ENCODE measurements at places on chromosomes 3 and 15.
A peak's percentile ranks its signal among the peaks of the same experiment; 100 is the strongest.

DNA sequence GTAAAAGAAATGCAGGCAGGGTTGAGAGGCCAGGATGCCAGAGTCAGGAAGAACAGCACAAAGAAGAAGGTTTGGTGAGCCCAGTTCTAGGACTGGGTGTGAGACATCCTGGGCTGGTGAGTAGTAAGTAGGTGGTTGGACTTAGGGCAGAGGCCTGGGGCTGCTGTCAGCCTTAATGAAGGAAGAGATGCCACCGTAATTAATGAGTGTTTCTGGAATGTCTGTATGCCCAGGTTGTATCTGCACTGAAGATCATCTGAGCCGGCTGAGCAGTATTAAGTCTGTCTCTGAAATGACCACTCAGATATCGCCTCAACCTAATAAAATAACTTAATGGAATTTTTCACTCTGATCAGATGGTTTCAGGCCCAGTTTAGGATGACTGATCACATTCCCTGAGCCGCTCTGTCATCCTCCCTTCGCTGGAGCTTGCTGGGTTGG lies 532.9 kb upstream of the IL12A start:
- DNase-seq = no peak

DNA sequence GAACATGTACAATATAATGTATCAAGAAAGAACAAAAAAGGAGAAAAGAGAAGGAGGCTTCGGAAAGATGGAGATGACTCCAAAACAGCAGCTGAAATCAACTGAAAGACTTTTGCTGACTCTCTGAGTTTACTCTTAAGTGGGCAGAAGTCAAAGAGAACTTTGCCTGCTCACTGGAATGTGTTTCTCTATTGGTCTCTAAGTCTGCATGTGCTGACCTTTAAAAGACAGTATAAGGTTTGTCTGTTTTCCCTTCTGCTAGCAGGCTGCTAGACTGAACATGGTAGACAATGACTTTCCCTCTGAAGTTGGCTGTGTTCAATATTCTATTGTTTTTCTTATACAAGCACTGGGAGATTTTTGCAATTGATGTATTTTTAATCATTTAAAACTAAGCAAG lies 7.2 kb upstream of the MAP4 start:
- no peak for DNase-seq

GRCh38 chr15:68770216-68770615 lies 50.5 kb downstream of the ANP32A start:
- DNase-seq = no peak

DNA sequence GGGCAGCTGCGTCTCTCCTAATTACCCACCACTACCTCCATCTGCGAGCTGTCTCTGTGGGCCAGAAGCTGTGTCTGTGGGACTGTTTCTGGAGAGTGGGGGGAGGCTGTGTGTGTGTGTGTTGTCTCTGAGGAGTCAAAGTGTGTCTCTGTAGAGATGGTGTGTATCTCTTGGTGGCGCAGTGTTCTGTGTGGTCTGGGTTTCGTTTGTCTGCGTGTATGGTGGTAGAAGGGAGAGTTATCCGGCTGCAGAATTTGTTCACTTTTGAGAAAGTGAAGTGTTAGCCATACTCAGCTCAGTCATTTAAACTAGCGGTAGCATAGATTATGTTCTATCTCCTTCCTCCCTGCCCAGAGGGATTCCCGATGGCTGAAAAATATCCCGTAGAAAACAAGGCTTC lies 2.2 kb downstream of the MYRIP start:
- no peak for DNase-seq

DNA sequence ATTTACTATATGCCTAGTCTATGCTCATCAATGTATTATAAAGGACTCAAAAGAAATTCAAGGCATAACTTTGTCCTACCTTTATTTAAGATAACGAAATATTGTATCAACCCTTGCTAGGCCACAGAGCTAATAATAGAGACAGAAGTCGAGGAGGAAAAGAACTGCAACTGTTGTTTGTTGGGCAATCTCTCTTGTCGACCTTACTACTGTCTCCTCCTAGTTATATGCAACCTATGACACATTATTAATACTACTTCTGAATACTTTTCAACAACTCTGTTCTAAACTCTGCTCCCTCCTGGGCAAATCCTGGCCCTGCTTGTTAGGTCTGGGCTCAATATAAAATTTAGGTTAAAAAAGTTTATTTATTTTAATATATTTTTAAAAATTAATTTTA lies 24.6 kb downstream of the SPPL2A start:
- no peak for DNase-seq

DNA sequence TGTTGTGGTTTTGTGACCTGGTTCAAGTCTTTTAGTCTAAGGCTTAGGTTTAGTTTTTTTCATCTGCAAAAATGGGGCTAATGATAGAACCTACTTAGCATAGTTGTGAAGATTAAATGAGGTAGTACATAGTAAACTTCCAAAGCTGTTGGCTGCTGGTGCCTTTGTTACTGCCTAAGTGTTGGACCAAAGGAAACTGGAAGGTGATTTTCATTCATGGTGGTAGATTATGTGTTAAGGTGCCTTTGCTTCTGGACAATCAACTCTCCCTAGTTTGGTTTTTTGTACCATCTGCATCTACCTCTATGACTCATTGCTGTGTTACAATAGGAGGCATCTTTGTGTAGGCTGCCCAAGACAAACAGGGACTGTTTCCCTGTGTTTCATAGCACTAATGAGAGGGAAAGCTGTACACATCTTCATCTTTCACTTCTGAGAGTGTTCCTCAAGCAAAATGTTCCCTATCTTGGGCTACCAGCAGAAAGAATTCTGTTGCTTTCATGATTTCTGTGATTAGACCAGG lies 3.2 kb downstream of the MAP2K1 start:
- no peak for DNase-seq

GRCh38 chr3:67819447-67819846 lies 165.0 kb upstream of the SUCLG2 start:
- peak; percentile 24 for DNase-seq

GRCh38 chr3:71905426-71905825 lies 120.5 kb upstream of the PROK2 start:
- DNase-seq = no peak

DNA sequence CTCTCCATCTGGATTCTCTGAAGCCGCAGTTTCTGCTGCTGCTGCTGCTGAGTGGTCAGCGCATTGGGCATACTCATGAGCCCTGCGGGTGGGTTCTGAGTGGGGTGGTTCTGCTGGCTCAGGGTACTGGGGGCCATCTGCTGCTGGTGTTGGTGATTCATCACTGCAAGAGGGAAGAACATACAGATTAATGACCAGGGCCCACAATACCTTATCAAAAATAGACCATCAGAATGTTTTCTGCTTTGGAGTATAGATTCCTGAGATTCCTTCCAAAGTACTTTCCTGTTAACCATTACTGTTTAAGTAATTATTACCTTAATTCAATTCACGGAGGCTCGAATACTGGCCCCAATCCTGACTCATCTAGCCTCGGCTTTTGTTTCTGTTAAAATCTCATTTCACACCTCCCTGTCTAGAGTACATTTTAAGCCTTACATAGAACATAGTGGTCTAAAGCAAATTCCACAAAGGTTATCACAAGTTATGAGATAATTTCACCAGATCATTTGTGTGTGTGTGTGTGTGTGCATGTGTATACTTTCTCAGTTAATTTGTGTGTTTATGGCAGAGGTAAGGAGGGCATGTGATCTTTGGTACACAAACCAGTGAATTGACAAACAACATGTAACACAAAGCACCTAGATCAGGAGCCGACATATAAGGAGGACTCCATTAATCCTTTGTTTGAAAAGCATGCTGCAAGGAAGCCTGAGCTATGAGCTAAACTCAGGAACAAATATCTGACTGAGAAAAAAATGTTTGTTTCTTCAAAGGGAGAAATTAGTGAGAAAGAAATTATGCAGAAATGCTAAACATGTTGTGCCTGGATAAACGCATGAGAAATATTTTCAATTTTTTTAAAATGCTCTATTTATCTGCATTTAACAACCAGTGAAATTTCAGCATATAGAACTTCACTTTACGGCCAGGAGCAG lies 68.1 kb downstream of the TM4SF4 start:
- DNase-seq = no peak

DNA sequence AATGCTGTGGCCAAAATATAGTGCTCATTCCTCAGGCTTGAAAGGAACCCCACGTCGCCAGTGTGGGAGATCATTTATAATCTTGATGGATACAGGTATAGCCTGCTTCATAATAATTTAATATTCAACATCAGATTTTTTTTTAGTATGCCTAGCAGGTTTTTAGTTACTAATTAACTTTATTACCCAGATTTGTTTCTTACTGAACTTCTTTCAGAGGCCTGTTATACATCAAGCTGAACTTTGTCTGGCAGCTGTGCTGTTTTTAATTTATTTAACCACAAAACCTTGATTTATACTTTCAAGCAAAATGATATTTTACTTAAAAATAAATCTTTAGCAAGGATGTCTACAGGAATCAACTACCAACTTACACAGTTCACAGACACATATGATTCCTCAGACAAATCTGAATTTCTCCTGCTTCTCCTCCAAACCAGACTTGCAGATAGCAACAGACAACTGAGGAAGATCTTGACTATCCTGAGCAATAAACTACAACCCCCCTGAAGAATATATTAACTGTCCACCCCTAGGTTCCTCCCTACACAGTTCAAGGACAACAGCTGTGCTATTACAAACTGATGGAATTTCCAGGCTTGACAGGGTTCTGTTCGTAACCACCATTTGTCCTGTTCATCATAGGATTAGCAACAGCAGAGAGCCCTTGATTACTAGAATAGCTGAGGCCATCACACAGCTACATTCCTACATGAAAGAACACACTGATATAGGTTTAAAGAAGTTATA lies 610 bp downstream of the MAP4 start:
- no peak for DNase-seq

DNA sequence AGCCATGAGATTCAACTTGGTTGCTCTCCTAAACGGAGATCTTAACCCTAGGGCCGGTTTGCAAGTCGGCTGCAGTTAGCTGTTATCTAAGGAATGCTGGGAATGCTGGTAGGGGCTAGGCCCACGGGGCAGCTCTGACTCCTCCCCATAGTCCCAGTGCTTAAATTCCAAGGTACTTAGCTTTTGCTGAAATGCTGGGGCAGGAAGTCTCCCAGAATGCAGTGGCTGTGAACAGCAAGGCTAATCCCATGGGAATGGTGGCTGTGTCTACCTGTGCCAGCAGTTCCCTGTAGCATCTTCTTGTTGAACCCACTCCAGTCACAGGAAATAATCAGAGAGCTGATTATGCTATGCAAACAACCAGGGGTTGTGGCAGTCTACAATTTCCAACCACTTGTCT lies 102.5 kb upstream of the TJP1 start:
- no peak for DNase-seq

DNA sequence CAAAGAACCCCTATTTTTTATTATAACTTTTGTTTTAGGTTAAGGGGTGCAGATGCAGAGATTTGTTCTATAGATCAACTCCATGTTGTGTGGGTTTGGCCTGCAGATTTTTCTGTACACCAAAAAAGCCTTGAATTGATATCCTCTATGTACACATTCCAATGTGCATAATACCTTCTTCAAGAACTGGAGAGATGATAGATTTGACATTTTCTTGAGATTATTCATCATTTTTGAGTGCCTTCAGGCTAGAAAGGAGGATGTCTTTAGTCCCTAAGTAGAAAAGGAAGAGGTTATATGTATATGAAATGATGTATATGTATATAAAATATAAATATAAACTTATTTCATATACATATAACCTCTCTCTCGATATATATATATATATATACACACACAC lies 1190.0 kb upstream of the ALCAM start:
- DNase-seq = no peak

- DNase-seq = no peak
These were observed 104.4 kb upstream of the GOLGA6L6 start for GRCh38 chr15:20645956-20646355.

DNA sequence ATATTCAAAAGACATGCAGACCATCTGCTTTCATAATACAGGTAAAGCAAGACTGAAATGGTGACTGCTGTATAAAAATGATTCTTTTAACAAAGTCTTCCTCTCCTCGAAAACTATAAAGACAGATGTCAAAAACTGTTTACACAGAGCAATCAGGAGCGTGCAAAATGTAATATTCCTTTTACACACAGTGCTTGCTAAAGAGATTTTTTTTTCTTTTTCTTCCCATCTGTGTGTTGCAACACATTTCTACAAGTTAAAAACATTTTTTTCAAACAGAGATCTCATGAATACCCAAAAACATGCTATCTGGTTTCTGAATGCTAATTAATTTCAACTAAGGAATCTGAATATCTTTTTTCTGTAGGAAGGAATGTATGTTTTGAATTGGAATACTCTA lies 22.1 kb downstream of the SATB1 start:
- no peak for DNase-seq

GRCh38 chr3:122258757-122259371 lies 66.2 kb upstream of the CSTA start:
- DNase-seq = peak; percentile 70

DNA sequence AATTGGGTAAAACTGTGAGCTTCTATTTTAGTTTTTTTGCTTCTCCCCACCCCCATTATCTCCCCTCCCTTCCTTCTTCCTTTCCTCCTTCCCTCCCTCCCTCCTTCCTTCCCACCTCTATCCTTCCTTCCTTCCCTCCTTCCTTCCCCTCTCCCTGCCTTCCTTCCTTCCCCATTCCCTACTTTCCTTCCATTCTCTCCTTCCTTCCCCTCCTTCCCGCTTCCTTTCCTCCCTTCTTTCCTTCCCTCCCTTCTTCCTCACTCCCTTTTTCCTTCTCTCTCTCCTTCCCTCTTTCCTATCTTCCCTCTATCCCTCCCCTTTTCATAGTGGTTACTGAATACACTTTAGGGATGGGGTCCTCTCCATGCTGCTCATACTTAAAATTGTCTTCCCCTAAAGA lies 40.4 kb upstream of the C3orf22 start:
- DNase-seq = no peak

DNA sequence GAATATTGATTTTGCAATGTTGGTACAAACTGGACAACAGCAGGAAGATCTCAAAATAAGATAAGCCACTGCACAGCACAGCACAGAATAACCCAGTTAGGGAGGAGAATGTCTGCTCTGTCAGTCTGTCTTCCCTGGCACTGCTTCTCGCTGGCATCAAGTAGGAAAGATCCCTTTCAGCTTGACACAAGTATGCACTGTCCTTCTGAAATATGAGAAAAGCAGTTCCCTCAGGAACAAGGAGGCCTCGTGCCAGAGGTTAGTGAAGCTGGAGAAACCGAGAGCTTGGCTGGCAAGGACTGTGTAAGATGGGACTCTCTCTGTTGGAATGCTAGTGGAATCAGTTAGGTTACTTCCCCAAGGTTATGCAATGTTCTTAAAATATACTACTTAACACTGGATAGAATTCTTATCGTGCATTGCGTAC lies 59.1 kb downstream of the FMN1 start:
- DNase-seq = no peak

- no peak for DNase-seq
These were observed 40.1 kb downstream of the HERC2 start for GRCh38 chr15:28281876-28282275.

GRCh38 chr15:70267879-70268278 lies 170.2 kb upstream of the TLE3 start:
- no peak for DNase-seq

Data from NCI-H146 (cell line).